Activated gamma-delta T cell treated with Interleukin-2 at 50 U/mL for 16 hours (primary cell): ENCODE measurements at places on chromosomes 13 and 19.

DNA sequence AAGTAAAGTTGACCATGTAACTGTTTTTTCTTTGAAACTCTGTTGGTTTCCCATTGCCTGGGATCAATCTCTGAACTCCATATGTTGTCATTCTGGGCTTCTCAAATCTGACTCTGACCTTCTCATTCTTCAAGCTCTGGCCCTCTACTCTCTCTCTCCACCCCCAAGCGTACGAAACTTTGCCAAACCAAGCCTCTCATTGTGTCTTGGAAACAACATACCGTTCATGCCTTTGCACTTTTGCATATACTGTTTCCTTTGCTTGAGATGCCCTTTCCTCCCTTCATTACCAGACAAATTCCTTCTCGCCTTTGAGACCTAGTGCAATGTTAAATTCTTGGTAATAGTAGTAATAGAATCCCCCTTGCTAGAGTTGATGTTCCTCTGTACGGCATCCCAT, 113.7 kb downstream of the OLFM4 start:
- no peak for DNase-seq

GRCh38 chr13:79973533-79973963, 367.4 kb downstream of the SPRY2 start:
- no peak for DNase-seq

GRCh38 chr13:75258159-75258782, 223.7 kb downstream of the TBC1D4 start:
- no peak for DNase-seq

DNA sequence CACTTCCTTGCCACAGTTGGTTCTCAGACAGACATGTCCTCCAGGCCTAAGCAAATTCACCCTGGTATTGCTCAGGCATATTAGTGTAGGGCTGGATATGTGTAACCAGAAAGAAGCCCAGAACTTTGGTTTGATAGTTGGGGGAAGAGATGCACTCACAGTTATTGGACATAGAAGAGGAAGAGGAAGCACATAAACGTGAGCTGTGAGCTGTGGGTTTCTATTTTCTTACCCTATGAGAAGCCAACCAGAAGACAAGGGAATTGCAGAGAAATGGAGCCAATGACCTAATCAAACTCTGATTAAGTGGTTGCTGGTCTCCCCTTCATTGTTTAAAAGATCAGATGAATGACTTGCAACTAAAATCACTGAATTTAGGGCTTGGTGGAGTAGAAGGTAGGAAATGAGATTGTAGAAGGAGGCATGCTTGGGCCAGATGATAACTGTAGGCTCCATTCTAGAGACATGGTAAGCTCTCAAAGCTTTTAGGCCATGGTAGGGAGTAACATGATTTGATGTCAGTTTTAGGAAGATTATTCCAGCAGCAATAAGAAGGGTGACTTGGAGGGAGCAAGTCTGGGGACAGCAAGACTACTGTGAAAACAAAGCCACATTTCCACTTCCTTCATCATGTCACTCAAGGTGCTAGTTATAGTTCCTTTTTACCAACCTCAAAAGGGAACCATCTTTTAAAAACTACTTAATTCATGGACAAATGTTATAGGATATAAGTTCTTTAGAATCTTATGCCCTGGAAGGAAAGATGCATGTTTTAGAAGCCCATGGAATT, 24.1 kb upstream of the WDFY2 start:
- DNase-seq: no peak

DNA sequence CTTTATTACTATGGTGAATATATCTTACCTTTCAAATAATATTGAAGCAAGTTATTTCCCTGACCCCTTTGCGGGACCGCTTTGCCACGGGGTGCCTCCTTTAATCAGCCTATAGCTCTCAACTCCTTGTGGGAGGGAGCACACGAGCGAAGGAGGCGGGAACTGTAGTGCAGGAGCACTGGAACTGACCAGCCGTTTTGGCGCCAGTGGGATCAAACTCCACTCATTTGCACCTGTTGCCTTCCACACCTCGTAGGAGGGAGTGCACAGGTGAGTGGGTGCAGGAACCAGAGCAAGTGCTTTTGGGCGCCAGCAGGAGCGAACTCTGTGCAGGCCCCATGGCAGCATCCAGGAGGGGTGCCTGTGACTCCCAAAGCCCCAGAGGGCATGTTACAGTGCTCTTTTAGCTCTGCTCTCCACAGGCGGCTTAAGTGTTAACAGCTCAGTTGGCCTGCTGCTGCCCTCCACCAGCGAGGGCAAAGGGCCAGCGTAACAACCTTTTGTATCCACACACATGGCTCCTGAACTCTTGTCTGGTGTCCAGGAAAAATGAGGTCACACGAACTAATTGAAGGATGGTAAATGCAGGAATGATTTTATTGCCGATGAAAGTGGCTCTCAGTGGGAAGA, 206.9 kb downstream of the GGACT start:
- DNase-seq: no peak

DNA sequence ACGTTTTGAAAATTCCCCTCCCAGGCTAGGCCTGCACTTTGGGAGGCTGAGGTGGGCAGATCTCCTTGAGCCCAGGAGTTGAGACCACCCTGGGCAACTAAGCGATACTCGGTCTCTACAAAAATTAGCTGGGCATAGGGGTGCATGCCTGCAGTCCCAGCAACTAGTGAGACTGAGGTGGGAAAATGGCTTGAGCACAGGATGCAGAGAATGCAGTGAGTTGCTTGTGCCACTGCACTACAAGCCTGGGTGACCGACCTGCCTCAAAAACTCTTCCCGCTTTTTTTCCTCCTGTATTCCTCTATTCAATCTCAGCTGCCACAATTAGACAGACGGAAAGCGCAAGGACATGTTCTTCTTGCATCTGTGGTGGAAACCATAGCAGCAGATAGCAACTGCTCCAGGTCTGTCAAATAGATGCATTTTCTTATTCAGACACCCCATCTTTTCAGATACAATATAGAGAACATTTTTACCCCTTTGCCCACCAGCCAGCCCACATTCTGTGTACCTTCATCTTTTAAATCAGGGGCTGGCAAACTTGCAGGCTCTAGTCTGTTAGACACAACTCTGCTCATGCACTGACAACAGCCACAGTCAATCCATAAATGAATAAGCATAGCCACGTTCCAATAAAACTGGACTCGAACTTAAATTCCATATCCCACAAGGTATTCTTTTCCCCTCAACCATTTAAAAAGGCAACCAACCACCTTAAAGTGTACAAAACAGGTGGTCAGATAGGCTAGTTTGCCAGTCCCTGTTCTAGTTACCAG, 4.8 kb downstream of the TPT1 start:
- DNase-seq: no peak

- no peak for DNase-seq
Observed at GRCh38 chr19:30450835-30451321, 78.7 kb downstream of the ZNF536 start.

DNA sequence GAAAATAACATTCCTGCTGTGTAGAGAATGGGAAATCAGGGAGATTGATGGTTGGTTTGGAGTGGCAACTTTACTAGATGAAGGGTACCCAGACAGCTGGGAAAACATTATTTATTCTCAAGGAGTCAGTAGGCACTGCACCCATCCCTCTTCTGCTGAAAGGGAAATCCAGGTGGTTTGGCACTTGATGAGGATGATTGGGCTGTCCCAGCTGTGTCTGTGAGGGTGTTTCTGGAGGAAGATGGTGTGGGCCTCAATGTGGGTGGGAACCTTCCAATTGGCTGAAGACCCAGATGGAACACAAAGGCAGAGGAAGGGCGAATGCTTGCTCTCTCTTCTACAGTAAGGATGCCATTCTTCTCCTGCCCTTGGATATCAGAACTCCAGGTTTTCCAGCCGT, 10.4 kb upstream of the SACS start:
- no peak for DNase-seq

- no peak for DNase-seq
Observed at GRCh38 chr19:5466814-5467291, 11.6 kb downstream of the ZNRF4 start.

- peak; percentile 97 for DNase-seq
Observed at GRCh38 chr19:19821366-19821951, at the start of gene ZNF506. Gene ZNF506 (minus strand): TSS chr19:19821750. CDS start chr19:19821603, 147 bp downstream.

DNA sequence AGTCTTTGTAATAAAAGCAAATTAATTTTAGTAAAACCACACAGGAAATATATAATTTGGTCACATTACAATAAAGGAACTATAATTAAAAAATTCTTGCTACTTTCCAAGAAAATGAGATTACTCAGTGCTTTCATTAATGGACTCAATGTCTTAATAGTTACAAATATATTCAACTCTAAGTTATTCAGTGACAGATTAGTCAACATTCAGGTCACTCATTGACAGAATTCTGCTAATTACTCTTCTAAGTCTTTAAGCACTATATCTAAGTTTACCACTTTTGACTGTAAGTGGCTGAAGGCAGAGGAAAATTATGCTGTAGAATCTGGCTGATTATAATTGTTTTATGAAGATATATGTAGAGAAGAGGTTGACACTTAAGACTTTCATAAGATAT, 1365.0 kb downstream of the EFNB2 start:
- no peak for DNase-seq

DNA sequence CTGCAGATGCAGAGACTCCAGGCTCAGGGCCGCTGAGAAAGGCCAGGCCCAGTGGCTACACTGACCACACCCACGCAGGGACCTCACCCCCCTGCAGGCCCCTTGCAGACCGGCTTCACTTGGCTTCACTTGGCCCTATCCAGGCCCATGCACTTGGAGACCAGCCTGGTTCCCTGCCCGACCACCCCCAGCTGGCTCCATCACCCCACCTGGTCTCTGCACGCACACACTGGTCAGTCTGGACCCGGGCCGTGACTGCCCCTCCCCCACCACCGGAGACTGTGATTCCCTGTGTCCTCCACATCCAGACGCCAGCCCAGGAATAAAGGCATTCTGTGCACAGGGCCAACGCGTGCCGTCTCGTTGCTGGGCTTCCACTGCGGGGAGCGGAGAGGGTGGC, 4.9 kb upstream of the EBI3 start:
- no peak for DNase-seq

GRCh38 chr13:31282741-31283455, 83.1 kb downstream of the B3GLCT start:
- DNase-seq: no peak

- DNase-seq: no peak
Observed at GRCh38 chr13:33017323-33017929, 1.2 kb downstream of the KL start.

DNA sequence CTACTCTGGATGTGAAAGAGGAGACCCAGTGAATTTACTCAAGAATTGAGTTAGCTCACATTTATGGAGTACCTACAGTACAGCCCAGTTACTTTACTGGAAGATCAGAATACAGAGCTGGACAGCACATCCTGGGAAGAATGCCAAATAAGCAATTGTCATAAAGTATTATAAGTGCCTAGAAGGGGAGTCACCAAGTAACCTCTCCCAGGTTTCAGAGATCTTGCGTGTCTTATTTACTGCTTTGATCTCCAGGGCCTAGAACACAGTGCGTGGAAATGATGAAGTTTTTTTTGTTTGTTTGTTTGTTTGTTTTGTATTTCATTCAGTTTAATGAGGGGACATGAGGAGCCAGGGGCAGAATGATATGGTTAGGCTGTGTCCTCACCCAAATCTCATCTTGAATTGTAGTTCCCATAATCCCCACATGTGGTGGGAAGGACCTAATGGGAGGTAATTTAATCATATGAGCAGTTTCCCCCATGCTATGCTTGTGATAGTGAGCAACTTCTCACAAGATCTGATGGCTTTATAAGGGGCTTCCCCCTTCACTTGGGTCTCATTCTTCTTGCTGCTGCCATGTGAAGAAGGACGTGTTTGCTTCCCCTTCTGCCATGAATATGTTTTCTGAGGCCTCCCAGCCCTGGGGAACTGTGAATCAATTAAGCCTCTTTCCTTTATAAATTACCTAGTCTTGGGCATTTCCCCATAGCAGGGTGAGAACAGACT, 5.2 kb downstream of the GARRE1 start:
- DNase-seq: no peak

DNA sequence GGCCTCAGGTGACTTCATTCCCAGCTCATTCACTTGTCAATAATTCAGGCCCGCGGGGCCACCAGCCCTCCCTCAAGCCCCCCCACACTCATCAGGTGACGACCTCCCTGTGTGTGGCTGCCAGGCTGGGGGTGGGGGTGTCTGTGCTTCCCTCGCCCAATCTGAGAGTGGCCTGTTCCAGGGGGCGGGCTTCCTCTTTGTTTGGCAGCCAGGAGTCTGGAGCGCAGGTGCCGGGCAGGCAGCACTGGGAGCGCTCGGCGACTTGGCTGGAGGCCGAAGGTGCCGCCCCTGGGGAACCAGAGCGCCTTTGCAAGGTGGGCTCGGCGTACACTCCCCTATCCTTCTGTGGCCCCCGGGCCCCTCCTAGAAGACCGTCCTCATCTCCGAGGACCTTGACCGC, 5.4 kb upstream of the ZNF98 start:
- no peak for DNase-seq

GRCh38 chr13:99646866-99647595, 145.8 kb downstream of the TM9SF2 start:
- no peak for DNase-seq

DNA sequence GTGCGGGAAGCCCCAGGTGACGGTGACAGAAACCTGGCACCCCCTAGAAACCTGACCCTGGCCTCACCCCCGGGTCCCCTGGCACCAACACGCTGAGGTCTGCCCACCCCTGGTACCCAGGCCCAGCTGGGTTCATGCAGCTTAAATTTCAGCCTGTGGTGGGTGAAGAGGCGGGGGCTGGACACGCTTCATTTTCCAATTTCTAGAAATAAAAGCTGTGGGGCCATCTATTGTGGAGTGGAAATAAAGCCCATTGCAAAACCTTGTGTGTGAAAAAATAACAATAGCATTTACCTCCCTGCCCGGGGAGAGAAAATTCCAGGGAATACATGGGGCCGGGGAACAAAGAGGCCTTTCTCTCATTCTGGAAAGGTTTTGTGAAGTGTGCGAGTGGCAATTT, 7.5 kb upstream of the FUT5 start:
- DNase-seq: no peak

DNA sequence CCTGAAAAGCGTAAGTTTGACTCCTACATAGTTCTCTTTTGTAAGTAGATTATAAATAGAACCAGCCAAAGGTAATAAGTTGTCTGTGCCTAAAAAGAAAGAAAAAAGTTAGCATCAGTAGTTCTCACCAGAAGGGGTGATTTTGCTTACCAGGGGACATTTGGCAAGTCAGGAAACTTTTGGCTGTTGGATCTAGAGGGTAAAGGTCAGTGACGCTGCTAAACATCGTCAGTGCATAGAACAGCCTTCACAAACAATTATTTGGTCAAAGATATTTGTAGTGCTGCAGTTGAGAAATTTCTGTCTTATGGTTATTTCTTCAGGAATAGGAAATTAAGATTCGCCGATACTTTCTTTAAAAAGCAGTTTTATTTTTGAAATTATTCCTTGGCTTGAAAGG, 2.0 kb downstream of the USPL1 start:
- DNase-seq: no peak

DNA sequence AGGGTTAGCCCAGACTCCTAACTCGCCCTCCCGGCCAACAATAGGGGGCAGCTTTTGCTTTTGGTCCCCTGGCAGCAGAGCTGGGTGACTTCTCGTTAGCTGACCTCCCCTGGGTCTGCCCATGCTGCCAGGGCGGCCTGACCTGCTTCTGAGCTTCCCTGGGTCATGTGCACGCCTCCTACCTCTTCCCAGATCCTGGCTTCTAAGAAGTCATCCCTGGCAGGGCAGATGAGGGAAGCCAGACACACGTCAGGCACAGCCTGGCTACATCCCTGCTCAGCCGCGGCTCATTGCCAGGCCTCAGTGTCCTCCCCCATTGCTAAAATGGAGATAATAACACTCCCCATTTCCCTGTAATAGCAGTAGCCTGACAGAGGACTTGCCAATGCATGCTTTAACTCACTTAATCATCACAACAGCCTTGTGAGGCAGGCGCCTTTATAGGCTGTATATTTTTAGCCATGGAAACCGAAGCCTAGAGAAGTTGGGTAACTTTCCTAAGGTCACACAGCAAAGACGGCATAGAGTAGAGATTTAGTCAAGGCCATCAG, 2.1 kb downstream of the KCNK6 start:
- DNase-seq: no peak

GRCh38 chr13:101218484-101218883, 197.8 kb downstream of the NALCN start:
- no peak for DNase-seq
